ENCODE measurements at places on chromosomes 4 and X. TPM values are rescaled to one million over a fixed set of nuclear protein-coding genes. Genes with fewer than 3 reads are reported as not detected.

DNA sequence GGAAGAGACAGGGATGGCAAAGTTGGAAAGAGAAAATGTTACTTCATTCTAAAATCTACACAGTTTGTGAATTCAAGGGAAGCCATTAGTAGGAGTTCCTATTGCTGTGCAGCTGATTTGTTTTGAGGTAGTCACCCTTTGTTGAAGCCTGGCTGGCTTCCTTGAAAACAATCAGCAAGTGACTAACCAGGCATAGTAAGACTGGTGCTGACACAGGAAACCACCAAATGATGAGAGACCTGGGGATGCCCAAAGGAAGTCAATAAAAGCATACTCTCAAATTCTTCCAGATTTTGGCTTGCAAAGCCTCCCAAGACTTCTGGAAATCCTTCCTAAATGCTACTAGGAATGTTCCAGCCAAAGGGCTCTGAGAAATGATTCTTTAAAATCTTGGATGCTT, 23.9 kb upstream of the PRDM8 start:
- peak; percentile 66 for DNase-seq

- DNase-seq: no peak
Observed at GRCh38 chr4:99868126-99868596, 26.1 kb downstream of the LAMTOR3 start.

GRCh38 chrX:143536176-143536575, 18.9 kb upstream of the SPANXN3 start:
- no peak for DNase-seq

GRCh38 chr4:98275145-98275544, 14.0 kb downstream of the RAP1GDS1 start:
- no peak for DNase-seq

- DNase-seq: no peak
Observed at GRCh38 chr4:35461931-35462659, 782.2 kb downstream of the ARAP2 start.

- no peak for DNase-seq
Observed at GRCh38 chr4:105236202-105236915, 89.7 kb downstream of the TET2 start.

DNA sequence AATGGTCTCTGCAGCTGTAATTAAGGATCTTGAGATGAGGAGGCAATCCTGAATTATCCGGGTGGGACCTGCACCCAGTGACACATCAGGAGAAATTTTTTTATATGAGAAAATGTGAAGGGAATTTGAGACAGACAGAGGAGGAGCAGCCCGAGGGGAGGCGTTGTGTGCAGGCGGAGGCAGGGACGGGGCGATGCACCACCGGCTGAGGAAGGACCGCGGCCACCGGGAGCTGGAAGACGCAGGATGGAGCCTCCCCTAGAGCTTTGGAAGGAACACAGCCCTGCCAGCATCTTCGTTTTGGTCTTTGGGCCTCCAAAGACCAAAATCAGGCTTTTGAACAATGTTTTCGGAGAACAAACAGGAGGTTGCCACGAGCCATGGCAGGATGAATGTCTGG, 85.0 kb upstream of the ADRA2C start:
- no peak for DNase-seq

- no peak for DNase-seq
Observed at GRCh38 chrX:100931218-100931924, 2.7 kb upstream of the XKRX start.

GRCh38 chr4:111330786-111331185, 707.9 kb upstream of the PITX2 start:
- no peak for DNase-seq

DNA sequence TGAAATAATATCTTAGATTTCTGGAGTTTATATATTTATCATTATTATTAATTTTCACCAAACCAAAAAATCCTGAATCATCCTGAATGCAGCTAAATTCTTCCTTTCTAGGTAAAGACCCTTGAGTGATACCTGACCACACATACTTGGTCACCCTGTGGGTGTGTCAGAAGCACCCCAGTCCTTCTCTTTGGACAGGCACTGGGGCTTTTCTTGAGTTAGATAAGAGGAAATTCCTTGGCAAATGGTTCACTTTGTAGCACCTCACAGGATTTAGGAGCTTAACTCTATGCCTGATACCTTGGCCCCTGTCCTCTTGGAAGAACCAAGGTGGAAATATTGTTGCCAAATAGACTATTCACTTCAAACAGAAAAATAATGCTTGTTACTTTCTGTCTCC, 69.6 kb upstream of the PNPLA4 start:
- DNase-seq: no peak

DNA sequence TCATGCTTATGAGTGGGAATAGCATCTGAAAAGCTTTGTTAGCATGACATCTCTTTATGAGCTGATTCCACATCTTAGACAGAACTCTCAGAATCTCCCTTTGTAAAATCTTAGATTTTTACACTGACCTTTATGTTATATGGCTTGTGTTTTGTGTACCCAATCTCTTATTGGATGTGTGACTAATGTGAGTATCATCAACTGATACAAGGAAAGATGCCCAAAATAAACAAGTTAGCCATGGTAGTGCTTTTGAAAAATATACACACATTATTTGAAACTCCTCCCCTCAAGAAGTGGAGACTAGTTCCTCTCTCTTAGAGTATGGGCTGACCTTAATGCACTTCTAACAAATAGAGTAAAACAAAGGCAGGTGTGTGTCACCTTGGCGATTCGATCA, 160.1 kb upstream of the NRK start:
- DNase-seq: no peak

GRCh38 chr4:5773271-5773555, 62.2 kb downstream of the EVC start:
- no peak for DNase-seq

GRCh38 chr4:114304567-114304966, 294.0 kb upstream of the UGT8 start:
- DNase-seq: no peak

DNA sequence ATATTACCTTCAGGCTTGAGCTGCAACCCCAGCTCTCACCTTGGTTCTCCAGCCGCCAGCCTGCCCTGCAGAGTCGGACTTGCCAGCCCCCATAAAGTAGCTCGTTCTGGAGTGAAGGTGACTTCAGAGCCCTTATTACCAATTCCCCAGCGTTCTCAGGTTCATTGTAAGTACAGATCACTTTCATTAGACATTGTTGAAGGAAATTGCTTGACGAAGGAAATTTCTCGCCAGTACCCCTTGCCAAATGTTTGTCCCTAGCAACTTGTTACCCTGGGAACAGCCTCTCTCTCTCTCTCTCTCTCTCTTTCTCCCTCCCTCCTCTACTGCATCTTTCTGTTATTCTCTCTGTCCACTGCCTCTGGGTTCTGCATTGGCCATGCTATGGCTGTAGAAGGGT, 153.0 kb downstream of the NWD2 start:
- DNase-seq: no peak

GRCh38 chr4:6763330-6763851, 19.1 kb upstream of the KIAA0232 start:
- peak; percentile 67 for DNase-seq

DNA sequence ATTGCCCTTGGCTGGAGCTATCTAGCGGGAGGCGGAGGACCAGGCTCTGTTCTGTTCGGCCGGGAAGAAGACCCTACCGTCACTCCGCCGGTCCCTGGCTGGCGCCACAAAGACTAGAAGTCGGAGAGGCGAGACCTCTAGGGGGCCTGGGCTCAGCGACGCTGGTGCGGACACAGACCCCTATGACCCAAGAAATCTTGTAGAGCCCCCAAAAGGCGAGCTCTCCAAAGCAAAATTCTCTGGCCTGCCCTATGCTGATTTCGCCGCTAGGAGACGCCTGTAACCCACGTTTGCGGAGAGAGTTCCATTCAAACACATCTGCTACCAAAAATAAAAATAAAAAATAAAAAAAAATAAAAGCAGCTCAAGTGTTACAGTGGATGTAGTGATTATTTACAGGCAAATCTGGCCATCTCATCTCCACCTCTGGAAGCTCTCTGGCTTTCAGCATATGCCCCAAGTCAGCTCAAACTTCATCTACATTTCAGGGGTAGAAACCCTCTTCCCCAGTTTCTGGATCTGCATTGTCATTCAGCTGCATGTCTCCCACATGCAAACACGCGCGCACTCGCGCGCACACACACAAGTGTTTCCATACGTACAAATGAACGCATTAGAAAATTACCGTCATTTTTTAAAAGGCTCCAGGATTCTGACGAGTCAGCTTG, 2.4 kb upstream of the PCDH10 start:
- DNase-seq: peak; percentile 43

DNA sequence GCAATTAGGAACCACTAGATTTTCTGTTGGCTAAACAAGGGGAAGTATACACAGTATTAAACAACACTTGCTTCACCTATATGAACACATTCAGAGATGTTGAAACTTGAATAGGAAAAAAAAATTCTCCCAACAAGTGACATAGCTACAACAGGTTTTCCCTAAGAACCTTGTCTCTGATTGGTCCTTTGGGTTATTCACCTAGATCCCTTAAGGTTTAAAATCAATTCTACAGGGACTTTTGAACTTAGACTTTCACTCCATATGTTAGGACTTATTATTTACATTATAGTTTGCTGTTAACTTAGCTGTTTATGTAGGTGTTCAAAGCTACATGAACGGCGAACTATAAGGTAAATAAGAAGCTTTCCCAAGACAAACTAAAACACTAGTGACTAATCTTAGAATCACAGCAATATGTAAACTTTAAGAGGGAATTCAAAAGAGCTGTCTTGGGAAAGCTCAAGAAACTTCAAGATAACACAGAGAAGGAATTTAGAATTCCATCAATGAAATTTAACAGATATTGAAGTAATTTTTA, 72.2 kb upstream of the ZXDB start:
- DNase-seq: no peak

GRCh38 chr4:1330761-1331590, 16.0 kb upstream of the UVSSA start:
- no peak for DNase-seq

- DNase-seq: no peak
Observed at GRCh38 chr4:148849581-148849980, 407.4 kb upstream of the NR3C2 start.

DNA sequence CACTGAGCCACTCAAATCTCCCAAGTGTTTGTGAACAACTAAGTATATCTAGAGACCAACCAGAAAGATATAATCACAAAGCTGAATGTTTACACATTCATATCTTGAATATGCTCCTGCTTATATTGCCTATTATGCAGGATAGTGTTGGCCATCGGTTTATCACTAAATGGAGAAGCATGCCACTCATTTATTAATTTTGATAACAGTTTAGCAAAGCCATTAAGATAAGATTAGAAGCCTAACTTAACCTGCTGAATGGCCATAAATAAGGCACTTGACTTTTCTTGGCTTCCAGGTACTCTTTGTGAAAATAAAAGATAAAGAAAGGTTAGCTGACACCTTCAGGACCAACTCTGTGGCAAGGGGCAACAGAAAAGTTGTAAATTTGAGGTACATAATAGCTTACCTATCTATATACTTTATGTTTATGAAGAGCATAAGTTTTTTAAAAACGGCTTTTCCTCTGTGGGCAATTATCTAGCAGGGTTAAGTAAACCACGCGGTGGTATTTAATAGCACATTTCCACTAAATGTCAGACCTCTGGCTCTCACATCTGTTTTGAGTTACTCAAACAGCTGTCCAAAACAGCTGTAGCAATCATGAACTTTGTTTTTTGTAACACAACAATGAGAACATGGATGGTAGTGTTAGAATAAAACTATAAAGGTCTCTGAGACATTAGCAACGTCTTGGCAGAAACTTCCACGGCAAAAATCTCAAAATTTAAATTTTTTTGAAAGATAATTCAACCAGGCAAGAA, 58.8 kb upstream of the FTHL17 start:
- no peak for DNase-seq

- DNase-seq: peak; percentile 14
Observed at GRCh38 chr4:19774690-19775256, 476.9 kb upstream of the SLIT2 start.

DNA sequence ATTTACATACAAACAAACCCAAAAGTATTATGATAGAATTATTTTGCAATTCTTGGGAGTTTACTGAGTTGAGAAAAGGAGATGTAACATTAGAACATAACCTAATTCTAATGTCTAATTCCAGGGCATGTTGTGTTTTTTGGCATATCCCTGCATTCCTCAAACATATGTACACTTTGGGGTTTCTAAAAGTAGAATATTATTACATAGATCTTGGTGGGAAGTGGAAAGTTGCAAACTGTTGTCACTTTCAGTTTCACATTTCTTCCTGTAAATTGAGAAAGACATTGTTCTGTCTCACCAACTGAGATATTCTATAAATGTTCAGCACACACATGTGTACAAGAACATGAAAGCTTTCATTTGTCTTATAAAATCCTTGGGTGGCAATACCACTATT, 24.4 kb upstream of the GBA3 start:
- DNase-seq: peak; percentile 1

DNA sequence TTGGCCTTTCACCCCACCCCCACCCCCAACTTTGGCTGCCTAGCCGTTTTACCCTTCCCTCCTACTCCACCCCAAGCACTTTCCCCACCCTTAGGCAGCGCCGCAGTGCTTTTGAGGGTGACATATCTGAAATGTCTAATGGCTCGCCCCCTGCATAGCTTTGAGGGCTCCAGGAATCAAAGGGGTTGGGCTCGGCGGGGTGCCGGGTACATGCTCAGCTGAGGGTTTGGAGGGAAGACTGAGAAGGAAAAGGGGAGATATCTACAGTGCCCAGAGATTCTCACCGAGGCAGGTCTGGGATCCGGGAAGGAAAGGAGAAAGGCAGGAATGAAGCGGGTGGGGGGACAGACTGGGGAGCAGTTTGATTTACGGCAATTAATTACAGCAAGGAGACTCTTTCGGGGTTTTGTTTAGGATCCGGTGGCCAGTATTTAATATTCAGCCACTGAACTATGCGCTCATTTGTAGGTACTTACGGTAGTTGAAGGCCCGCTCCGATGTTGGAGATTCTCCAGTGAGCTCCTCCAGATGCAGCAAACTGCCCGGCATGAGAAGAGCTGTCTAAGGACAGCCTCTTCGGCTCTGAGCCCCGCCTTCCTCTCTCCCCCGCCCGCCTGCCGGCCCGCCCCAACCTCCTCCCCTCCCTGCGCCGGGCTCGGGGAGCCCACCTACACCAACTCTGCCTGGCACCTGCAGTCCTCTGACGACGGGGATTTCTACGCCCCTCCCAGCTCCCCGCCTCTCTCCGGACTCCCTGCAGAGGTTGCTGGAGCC, at the start of gene IGSF1:
IGSF1 (minus strand) TSS at position 569 of the 774 bp plus-strand sequence. CDS start 2,632 bp downstream, outside the sequence.
- DNase-seq: peak; percentile 41

DNA sequence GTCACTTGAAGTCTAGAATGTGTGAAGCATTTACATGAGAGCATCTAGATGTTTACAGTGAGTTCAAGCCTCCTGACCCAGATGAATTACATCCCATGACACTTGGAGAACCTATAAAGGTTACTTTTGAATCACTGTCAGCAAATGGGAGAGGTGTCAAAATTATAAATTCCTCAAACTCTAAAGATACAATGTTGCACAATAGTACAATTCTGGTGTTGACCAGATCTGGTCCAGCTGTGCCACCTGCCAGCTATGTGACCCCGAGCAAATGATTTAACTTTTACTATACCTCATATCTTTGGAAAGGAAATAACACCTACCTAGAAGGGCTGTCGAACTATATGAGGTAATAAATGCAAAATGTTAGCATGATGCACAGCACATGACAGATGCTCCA, 69.8 kb downstream of the JADE1 start:
- DNase-seq: no peak

- no peak for DNase-seq
Observed at GRCh38 chrX:124395145-124395880, 49.0 kb downstream of the SH2D1A start.

SPON2 gene
- 0.29 TPM for total RNA-seq

TMSB15A gene
- total RNA-seq: 31.4 TPM

FGF13 gene
- 4.4 TPM for total RNA-seq

HAUS7 gene
- 35.7 TPM for total RNA-seq

ENOX2 gene
- total RNA-seq: 10.5 TPM

CLDN22 gene
- total RNA-seq: not detected

GNPDA2 gene
- 24.5 TPM for total RNA-seq

MTTP gene
- 1.0 TPM for total RNA-seq
